ENCODE measurements at places on chromosomes 2 and 18.

- no peak for DNase-seq
Observed at GRCh38 chr2:21644266-21644665, 520.5 kb downstream of the TDRD15 start.

- no peak for DNase-seq
Observed at GRCh38 chr2:28422908-28423741, 30.5 kb downstream of the FOSL2 start.

- DNase-seq = peak; percentile 27
Observed at GRCh38 chr2:20015482-20016083, 3.1 kb upstream of the MATN3 start.

GRCh38 chr2:100818606-100819369 lies 1.2 kb upstream of the NPAS2 start:
- no peak for DNase-seq

GRCh38 chr2:239596253-239596652 lies 195.4 kb upstream of the HDAC4 start:
- no peak for DNase-seq

- no peak for DNase-seq
Observed at GRCh38 chr2:33288011-33288410, 188.4 kb upstream of the RASGRP3 start.

- no peak for DNase-seq
Observed at GRCh38 chr2:186554850-186555671, 34.8 kb upstream of the ITGAV start.

DNA sequence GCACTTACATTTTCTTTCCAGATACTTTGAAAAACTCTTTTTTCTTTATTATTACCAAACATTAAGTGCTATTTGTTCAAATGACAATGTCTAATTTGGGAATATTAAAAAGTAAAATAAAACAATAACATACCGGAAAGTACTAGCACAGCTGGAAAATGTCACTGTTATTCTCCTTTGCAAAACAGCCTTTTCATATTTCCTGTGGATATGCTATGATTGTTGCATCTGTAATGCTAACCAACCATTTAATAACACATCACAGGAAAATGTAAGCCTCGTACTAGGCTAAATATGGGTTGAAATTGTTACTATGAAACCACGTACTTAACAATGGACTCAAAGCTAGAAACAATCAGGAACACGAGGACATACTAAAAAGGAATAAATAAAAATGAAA lies 298.1 kb downstream of the CBLN2 start:
- no peak for DNase-seq

DNA sequence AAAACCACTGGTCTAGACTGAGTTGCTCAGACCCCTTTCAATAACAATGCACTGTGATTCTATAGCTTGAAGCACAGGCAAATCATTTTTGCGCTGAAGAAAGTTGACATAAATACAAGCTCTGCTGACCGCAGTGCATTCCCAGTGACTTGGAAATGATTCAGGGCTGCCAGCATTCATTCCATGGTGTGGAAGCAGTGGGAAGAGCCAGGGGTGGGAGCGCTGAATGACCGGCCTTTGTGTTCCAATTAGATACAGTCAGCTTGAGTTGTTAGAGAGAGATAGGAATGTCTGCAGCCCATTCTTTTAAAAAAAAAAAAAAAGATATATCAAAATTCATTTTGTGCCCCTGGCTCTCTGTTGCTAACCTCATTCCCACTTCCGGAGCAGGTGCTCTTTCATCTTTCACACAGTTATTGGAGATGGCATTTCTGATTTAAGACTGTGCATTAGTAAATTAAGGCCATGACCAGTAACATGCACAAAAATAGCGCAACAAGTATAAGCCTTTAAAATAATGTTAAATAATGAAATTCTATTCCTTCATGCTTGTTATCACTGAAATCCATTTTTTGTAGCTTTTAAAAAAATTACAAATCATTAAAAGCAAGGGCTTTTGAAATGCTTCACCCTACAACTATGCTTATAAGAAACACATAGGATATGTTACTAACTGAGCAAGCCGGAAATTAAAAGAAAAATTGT lies 59.4 kb upstream of the CTLA4 start:
- DNase-seq = no peak

- DNase-seq = no peak
Observed at GRCh38 chr18:78178812-78179211, 800.8 kb upstream of the SALL3 start.

GRCh38 chr18:55266981-55267380 lies 307.7 kb upstream of the CCDC68 start:
- no peak for DNase-seq

- DNase-seq = no peak
Observed at GRCh38 chr2:174054926-174055325, 89.8 kb upstream of the SP3 start.

GRCh38 chr2:69087912-69088240 lies 74.9 kb downstream of the ANTXR1 start:
- DNase-seq = no peak

DNA sequence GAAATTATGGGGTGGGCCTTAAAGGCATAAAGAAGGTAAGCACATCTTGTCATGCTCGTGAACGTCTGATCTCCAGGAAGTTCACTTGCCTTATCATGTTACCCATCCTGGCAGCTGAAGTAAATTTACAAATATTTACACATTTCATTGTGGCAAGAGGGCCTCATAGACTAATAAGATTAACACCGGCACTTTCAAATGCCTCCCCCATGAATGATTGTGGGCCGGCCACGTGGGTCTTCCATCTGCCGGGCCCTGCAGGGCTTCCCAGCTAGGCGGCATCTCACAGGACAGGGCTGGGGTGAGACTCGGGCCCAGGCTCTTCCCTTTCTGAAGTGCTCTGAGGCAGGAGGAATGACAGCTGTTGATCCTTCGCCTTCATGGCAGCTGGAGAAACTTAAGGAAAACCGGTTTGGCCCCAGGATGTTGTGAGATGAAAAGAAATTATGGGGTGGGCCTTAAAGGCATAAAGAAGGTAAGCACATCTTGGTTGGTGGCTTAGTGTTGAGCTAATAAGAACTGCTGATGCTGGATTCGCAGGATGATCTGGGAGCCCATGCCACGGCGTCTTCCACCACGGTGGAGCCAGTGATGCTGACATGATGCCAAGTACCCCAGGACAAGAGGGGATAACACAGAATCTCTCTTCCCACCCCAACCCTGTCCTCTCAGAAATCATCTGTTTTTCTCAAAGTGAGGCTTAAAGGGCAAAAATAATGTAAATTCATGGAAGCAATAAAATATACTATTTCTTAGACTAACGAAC lies 176.3 kb downstream of the SEPTIN10 start:
- no peak for DNase-seq

DNA sequence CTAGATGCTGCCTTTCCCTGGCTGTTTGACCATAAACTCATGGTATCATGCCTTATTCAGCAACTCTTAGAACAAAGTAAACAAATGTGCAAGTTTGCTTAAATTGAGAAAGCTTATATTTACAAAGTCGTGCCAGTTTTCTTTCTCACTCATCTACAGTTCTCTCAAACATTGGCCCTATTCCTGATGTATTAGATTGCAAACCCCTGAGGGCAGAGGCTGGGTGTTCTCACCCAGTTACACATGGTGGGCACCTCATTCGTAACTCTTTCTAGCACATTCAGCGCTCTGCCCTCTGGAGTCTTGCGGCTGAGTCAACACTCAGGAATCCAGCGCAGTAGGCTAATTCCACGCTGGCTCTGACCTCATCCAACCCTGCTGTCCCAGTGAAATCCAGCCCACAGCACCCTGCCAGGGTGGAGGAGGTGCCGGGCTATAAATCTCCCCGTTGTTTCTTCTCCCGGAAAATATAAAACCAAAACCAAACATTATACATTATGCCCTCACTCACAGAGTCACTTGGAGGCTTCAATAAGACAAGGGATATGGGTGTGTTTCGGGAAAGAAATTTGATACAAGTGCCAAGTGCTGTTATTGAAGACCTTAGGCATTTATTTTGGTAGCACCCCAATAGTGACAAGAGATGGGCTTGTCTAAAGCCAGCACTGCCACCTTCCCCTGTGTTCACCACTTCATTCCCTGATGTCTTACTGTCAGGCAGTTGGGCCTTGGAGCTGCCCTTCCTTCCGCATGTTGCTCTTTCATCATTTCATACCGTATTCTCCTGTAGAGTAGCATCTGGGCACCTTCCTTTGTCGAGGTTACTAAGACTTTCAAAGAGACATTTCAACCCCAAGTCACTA lies 287.4 kb downstream of the PRKCE start:
- DNase-seq = no peak

- no peak for DNase-seq
Observed at GRCh38 chr2:16175247-16175825, 235.0 kb downstream of the MYCN start.

DNA sequence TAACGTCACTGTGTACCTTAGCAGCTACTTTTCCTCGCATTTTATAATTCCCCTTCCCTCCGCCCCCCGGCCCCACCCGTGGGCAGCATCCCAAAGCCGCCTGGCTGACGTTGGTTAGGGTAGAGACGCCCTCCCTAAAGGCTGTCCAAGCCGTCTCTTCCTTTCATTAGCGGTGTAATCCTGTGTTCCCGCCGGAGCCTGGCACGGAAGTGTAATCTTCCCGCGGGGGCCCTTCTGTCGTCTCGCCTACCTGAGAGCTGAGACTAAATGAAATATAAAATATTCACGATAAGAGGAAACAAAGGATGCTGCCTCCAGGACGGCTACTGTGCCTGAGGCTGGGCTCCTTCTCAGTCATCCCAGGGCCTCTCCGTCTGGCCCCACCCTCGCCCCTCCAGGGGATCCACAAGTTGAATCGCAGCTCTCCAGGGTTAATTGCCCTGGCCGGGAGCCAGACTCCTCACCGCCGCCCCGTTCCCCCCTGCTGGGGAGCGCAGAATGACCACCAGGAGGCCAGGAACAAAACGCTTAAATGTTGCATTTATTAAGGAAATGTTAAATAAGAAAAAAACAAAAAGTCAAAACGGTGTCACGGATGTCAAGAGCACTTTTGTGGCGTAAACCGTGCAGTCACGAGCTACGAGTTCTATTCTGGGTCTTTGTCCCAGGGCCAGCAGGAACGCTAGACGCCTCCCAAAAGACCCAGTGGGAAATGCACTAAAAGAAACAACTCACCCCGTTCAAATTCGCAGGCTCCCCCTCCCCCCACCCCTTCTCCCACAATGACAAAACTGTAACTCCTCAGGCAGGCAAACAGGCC lies 1.5 kb downstream of the RPRM start:
- no peak for DNase-seq

GRCh38 chr2:115650827-115651226 lies 1208.4 kb downstream of the DPP10 start:
- DNase-seq = no peak

- DNase-seq = peak; percentile 87
Observed at GRCh38 chr2:38508311-38509039, 94.3 kb downstream of the HNRNPLL start.

- no peak for DNase-seq
Observed at GRCh38 chr2:9847140-9847539, 3.9 kb downstream of the TAF1B start.

GRCh38 chr2:133568172-133568571 lies at the start of gene NCKAP5:
Gene NCKAP5, minus strand, starts transcription at chr2:133568463. Its CDS starts 50,937 bp downstream, at chr2:133517526.
- DNase-seq = no peak

DNA sequence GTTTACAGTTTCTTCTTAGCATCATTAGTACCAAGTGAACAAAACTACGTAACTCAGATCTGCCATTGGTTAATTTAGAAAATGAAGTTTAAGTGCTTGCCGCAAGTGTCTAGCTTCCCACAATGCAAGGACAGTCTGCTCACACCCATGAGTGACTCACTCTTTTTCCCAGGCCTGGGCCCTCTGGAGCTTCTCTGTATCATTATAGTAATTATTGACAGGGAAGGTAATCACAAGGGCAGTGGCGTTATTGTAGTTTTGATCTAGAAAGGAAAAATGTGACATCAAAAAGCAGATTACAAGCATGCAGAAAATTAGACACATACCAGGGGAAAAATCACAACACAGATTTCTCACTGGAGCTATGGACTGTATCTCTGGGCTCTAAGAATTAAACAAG lies 38.5 kb downstream of the NPC1 start:
- DNase-seq = no peak

- no peak for DNase-seq
Observed at GRCh38 chr2:132793532-132793931, 123.5 kb upstream of the LYPD1 start.

DNA sequence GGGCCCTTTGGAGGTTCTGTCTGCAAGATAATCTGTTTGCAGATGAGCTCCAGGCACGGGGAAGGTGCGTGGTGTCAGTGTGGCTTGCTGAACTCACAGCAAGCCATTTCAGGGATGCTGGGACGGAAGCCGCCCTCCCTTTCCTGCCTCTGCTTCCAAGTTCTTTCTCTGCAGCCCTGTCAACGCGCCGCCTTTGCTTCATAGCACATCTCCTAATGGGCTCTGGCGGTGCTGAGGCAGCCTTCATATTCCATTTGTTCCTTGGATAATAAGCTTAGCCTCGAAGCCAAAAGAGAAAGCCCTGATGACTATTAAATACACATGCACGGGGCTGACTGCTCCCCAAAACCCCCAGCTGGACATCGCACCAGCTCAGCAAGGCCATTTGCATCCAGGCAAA lies 81.7 kb upstream of the TAF1B start:
- no peak for DNase-seq

DNA sequence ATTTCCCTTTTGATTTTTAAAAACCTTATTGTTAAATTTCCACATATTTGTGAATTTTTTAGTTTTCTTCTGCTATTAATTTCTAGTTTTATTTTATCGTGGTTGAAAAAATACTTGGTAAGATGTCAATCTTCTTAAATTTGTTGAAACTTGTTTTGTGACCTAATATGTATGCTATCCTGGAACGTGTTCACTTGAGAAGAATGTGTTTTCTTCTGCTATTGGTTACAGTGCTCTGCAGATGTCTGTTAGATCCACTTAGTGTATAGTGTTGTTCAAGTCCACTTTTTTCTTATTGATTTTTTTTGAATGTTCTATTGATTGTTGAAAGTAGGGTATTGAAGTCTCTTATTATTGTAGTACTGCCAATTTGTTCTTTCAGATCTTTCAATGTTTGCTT lies 116.5 kb upstream of the NETO1 start:
- DNase-seq = no peak

GRCh38 chr18:3450012-3450798 lies at the start of gene TGIF1:
Gene TGIF1, plus strand, starts transcription at chr18:3450172. Its CDS starts 318 bp downstream, at chr18:3450490.
- peak; percentile 60 for DNase-seq

GRCh38 chr2:80467262-80467811 lies 162.8 kb upstream of the LRRTM1 start:
- DNase-seq = no peak

DNA sequence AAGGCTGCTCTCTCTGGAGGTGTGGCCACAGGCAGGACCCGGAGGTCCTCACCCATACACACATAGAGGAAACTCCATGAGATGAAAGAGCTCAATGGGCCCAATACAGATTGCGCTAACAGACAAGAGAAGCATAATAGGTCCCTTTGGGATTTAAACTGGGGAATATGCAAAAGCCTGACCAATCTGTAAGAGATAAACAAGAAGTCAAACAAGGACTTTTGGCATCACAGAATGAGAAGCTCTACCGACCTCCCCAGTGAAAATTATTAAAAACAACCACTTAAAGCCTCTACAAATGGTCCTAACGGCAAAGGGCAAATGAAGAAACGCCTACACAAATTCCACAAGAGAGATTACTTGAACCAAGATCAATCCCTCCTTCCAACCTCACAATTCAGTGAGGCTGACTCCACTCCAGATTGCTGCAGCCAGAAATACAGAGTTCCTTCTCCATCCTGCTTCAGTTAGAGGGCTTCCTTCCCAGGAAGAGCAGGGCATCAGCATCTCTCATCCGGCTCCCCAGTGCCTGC lies 10.8 kb downstream of the IWS1 start:
- DNase-seq = no peak

Data from activated CD4-positive, alpha-beta T cell treated with anti-CD3 and anti-CD28 coated beads, Interleukin-2, Interleukin-6, amounts not matched to agents 100 ng/mL and 50 ng/mL, durations not matched to agents 16 hours and 8 hours (primary cell).